ENCODE measurements at places on chromosomes 5 and 9. TPM values are rescaled to one million over a fixed set of nuclear protein-coding genes. Genes with fewer than 3 reads are reported as not detected.

The PCDHGB3 gene
- polyA plus RNA-seq, result 2.8 TPM

The CD274 gene
- polyA plus RNA-seq, result 1.2 TPM

The DOK3 gene
- polyA plus RNA-seq, result 5.3 TPM

The PCDHA8 gene
- 0.17 TPM for polyA plus RNA-seq

The CNTRL gene
- 43.6 TPM for polyA plus RNA-seq

Measured in left kidney (tissue), 8 donors.